Suprapubic skin (tissue), 4 donors: ENCODE measurements at places on chromosomes 3 and 15. TPM values are rescaled to one million over a fixed set of nuclear protein-coding genes. Genes with fewer than 3 reads are reported as not detected.

GRCh38 chr15:78663703-78664102, 22.7 kb upstream of the CHRNB4 start:
- H3K4me3 ChIP-seq = no peak overlapping the region
- H3K27ac ChIP-seq = no peak overlapping the region
- no peak for DNase-seq

- no peak overlapping the region for H3K4me3 ChIP-seq
- no peak for DNase-seq
- no peaks in the 10 kb centered on the region for H3K36me3 ChIP-seq
- H3K27me3 ChIP-seq = no peaks in the 10 kb centered on the region
- H3K27ac ChIP-seq = no peak overlapping the region
- H3K4me1 ChIP-seq = no peaks in the 10 kb centered on the region
Observed at GRCh38 chr3:121566773-121567172, 976 bp upstream of the ARGFX start.

DNA sequence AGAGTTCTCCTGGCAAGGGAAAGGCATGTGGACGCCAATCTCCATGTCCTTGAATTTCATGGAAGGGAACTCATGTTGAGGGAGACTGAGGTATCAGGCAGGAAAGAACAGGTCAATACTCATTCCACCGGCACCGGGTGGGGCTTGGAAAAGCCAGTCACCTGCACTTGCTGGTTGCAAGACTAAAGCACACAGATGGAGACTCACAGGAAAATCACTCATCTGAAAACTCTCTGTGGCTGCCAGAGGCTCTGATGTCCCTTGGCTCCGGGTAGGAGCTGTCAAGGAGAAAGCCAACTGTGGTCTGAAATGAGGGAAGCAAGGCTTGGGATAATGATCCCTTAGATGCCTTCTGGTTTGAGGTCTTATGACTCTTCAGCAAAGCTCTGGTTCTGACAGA, 8.7 kb upstream of the CGNL1 start:
- H3K4me3 ChIP-seq = no peak overlapping the region
- no peak for DNase-seq
- no peak overlapping the region for H3K27ac ChIP-seq
- H3K36me3 ChIP-seq = no peaks in the 10 kb centered on the region
- no peaks in the 10 kb centered on the region for H3K4me1 ChIP-seq

DNA sequence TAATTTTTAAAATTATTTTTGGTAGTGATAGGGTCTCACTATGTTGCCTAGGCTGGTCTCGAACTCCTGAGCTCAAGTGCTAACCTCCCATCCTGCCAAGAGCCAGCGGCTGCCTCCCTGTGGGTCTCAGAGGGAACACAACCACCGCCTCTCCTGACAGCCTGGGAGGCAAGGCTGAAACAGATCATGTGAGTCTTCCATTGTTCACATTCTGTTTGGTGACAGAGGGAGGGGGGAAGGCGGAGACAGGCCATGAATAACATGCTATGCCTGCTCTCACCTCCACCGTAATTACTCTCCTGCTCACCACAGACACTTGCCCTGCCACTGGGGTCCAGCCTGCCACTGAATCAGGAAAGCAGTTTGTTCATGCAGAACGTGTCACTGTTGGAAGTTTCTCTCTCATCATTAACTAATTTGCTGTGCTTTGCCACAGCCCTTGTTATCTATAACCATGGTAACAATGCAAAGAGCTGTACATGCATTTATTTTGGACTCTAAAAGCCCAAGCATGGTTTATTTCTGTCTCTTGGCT, 78.4 kb upstream of the RASGRF1 start:
- H3K36me3 ChIP-seq = no peaks in the 10 kb centered on the region
- H3K27ac ChIP-seq = no peak overlapping the region
- DNase-seq = no peak
- H3K4me1 ChIP-seq = peaks cover 14% of the 10 kb centered on the region
- H3K27me3 ChIP-seq = peaks cover 4% of the 10 kb centered on the region
- no peak overlapping the region for H3K4me3 ChIP-seq

GRCh38 chr15:70636540-70637165, 126.7 kb downstream of the UACA start:
- H3K4me1 ChIP-seq = no peaks in the 10 kb centered on the region
- no peak overlapping the region for H3K4me3 ChIP-seq
- H3K27ac ChIP-seq = no peak overlapping the region
- H3K36me3 ChIP-seq = no peaks in the 10 kb centered on the region
- no peak for DNase-seq

DNA sequence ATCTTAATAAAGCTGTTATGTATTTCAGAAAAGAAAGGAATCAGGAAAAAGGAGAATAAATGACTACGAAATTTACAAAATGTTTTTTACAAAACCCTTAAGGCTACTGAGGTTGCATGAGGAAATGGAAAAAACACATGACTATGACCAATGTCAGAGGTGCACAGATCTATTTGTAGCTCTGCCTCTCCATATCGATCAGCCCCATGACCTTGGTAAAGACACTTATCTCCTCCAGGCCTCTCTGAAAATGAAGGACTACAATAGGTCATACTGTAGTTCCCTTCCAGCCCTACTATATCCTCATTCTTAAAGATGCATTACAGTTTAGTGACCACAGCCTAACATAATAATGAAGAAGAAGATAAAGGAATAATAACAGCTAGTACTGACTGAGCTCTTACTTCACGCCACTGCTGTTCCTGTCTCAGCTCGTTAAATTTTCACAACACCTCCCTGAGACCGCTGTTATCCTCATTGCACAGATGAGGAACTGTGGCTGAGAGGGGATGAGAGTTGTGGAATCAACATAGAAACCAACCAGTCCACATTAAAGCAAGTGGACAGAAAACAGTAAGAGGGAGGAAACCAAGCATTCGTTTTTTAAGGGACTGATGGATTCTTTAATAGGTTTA, 163.2 kb downstream of the MAGI1 start:
- no peak overlapping the region for H3K27ac ChIP-seq
- no peaks in the 10 kb centered on the region for H3K36me3 ChIP-seq
- no peak for DNase-seq
- H3K27me3 ChIP-seq = no peaks in the 10 kb centered on the region
- H3K4me3 ChIP-seq = no peak overlapping the region
- peaks cover 12% of the 10 kb centered on the region for H3K4me1 ChIP-seq

DNA sequence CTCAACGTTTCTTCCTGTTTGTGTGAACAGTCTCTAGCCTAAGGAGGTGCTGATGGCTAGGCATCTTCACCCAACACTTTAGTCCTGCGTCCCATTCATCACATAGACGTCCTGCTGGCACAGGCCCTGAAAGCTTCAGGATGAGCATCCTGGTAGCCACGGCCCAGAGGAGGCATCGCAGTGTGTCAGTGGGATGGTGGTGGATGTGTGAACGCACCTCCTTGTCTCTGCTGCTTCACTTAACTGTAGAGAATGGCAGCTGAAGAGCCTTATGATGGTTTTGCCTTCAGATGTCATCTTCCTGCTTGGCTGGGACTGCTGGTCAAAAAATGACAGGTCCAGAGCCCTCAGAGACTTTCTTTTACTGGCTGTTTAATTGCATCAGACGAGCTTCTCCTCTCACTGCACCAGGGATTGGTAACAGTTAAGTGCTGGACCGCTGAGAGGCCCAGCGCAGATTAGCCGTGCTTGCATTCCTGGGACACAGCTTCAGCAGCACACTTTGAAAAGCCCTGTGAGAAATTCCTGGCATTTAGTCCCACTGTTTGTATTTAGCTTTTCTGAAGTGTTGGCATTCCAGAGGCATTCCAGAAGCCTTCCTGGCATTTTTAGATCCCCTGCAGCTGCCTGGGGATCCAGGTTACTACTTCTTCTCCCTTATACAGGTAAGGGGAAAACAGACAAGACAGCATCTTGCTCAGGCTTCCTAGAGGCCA, 132.4 kb upstream of the PLXNA1 start:
- no peak overlapping the region for H3K4me3 ChIP-seq
- H3K27me3 ChIP-seq = no peaks in the 10 kb centered on the region
- no peak overlapping the region for H3K27ac ChIP-seq
- no peaks in the 10 kb centered on the region for H3K4me1 ChIP-seq
- H3K36me3 ChIP-seq = no peaks in the 10 kb centered on the region

GRCh38 chr3:175349168-175349567, 490.0 kb downstream of the NAALADL2 start:
- no peak overlapping the region for H3K27ac ChIP-seq
- peaks cover 9% of the 10 kb centered on the region for H3K4me1 ChIP-seq
- H3K27me3 ChIP-seq = no peaks in the 10 kb centered on the region
- no peaks in the 10 kb centered on the region for H3K36me3 ChIP-seq

- no peaks in the 10 kb centered on the region for H3K4me1 ChIP-seq
- no peaks in the 10 kb centered on the region for H3K27me3 ChIP-seq
- H3K36me3 ChIP-seq = no peaks in the 10 kb centered on the region
- no peak overlapping the region for H3K4me3 ChIP-seq
Observed at GRCh38 chr3:26556637-26557036, 65.9 kb upstream of the LRRC3B start.

DNA sequence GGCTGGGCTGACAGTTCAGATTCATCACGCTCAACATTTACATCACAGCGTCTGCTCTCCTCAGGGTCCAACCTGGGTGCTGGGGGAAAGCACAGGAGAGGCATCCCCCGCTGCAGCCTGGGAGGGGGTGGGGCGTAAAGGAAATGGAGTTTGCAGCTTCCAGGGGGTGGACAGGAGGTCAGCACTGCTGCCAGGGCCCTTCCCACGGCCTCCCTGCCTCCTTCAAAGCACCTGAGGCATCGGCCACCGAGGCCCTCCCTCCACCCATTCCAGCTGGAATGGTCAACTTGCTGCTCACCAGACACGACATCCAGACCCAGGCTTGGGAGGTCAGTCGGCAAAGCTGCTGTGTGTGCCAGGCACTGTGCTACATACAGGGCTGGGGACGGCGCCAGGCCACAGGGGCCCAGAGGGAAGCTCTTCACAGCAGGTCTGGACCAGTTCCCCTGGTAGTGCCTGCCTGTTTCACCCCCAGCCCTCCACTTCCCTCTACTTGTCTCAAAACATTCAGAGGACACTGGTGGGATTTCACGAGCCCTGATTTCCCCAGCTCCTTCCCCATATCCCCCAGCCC, 120.7 kb downstream of the ANP32A start:
- peaks cover 29% of the 10 kb centered on the region for H3K4me1 ChIP-seq
- H3K36me3 ChIP-seq = peaks cover 5% of the 10 kb centered on the region
- no peak overlapping the region for H3K4me3 ChIP-seq
- no peak overlapping the region for H3K27ac ChIP-seq
- DNase-seq = no peak

DNA sequence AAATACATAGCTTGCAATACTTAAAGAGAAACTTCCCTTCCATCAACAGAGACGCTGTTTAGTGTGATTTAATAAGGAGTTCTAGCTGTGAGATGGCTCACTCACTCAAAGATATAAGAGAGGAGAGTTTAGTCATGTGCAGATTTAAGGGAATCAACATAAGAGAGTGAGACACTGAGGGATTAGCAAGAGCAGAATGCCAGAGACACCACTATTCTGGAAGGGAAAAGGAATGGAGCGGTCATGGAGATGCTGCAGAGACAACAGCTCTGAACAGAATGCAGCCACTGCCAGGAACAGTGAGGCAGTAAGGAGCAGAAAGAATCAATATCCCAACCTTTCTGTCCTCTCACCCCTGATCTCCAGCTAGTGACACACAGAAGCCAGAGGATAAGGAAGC, 248.8 kb downstream of the MBNL1 start:
- no peaks in the 10 kb centered on the region for H3K4me1 ChIP-seq
- H3K27me3 ChIP-seq = no peaks in the 10 kb centered on the region
- H3K36me3 ChIP-seq = no peaks in the 10 kb centered on the region
- no peak overlapping the region for H3K27ac ChIP-seq
- DNase-seq = no peak

The NBEAL2 gene
- total RNA-seq = 350 TPM

The IGDCC3 gene
- total RNA-seq = not detected

The JMJD7 gene
- 88.3 TPM for total RNA-seq

The DGKG gene
- 1.8 TPM for total RNA-seq

The CSPG5 gene
- total RNA-seq = not detected

The TMC3 gene
- not detected for total RNA-seq

The KIF9 gene
- 8.8 TPM for total RNA-seq

The TUSC7 gene
- total RNA-seq = not detected

The NDN gene
- total RNA-seq = 8.4 TPM
